NT2/D1 (cell line): ENCODE measurements at places on chromosomes 5 and 9.

DNA sequence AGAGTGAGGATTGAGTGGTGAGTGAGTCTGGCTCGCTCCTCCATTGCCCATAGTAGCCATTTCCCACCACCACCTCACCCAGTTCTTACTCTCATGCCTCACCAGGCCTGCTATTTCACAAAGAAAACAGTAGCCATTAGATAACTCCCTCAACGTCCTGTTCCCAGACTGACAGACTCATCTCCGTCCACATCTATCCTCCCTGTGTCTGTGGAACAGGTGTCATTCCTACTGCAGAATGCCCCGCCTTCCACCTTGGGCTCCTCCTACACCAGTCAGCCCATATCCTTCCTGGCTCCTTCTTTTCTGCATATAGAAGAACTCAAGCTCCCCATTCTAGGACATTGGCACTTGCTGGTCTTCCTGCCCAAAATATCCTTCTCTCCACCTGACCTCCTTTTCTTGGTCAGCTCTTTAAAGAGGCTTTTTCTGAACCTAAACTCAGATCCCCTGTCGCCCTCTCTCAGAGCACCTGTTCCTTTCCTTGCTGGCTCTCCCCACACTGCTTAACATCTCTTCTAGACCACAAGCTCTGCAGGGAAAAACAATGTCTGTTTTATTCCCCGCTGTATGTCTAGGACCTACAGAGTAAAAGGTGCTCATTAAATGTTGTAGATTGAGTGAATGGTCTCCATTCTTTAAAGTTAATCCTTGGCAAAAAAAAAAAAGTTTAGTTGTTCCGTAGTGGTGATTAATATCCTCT, 3.2 kb downstream of the TNFAIP8 start:
- no peak for DNase-seq

DNA sequence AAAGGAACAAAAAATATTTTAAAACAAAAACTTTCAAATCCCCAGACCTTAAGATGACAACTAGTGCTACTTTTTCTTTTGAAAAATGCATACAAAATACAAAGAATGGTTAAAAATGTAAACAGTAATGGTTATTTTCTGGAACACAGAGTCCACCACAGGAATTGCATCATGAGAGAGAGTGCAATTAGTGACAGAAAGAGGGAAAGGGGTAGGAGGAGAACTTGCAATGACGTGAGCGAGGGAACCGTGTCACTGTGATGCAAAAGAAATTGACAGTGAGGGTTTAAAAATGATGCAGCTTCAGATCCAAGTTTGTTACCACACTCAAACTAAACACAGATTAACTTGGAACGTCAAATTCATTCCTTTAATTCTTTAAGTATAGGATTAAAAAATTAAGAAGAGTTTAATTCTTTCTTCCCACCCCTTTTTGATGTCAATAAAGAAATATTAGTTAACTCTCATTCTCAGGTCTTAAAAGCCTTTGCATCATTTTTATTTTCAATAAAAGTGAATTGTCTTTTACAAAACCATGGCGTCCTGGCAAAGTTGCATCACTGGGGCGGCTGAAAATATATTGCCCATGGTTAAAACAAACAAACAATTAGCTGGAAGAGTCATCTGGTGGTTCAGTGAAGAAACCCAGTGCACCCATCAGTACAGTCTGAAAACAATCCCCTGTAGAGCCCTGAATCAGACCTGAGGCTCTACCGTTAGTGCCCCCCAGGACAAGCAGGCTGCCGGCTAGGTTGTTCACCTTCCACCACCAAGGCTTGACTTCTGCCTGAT, 39.5 kb downstream of the MACROH2A1 start:
- no peak for DNase-seq

- DNase-seq = no peak
Measured at GRCh38 chr5:7016999-7017747, 303.9 kb downstream of the TENT4A start.

DNA sequence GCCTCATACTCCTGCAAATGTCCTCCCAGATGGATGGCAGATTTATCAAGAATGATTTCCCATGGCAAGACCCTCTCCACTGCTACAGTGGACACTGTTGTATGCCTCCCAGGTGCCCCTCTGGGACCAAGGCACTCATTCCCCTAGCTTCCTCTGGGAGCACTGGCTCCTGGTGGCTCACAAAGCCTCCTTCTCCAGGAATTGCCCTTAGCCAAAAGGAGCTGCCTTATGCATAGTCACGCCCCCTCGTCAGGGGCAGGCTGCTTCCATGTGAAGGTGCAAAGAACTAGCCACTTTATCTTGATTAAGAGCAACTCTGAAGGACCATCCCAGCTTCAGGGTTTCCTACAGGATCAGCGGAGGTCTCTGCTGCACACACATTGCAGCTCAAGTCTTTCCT, 358.1 kb downstream of the CDK5RAP2 start:
- peak; percentile 8 for DNase-seq

GRCh38 chr5:149496166-149496565, 55.1 kb downstream of the CSNK1A1 start:
- DNase-seq = no peak

DNA sequence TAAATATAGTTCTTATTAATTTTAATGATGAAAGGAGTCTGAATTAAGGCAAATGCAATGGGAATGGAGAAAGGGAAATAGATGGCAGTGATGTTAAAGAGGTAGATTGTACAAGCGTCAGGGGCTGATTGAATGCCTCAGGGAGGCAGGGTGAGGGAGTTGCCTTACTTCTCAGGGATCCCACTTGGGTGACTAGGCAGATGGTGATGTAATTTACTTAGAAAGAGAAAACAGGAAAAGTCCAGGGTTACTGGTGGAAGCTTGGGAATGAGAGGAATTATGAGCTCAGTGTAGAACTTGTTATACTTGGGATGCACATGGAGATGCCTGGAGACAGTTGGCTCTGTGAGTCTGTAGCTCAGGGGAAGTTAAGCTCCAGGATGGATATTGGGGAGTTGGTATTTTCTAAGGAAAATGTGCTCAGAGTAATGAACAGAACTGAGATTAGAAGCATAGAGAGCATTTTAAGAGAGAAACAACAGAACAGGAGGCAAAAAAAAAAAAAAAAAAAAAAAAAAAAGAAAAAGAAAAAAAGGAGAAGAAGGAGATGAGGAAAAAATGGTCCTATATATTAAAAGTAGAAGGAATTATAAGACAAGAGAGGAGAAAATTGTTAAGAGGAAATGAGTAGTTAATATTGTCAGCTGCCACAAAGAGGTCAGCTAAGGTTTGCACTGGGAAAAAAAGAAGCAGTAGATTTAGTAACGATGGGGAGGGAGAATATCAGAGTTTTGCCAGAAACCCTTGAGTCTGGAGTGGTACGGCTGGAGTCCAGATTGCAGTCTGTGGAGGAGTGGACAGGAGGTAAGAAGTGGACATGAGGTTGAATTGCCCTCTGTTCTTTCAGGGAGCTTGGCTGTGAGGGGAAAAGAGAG, 88.0 kb upstream of the ELL2 start:
- no peak for DNase-seq

DNA sequence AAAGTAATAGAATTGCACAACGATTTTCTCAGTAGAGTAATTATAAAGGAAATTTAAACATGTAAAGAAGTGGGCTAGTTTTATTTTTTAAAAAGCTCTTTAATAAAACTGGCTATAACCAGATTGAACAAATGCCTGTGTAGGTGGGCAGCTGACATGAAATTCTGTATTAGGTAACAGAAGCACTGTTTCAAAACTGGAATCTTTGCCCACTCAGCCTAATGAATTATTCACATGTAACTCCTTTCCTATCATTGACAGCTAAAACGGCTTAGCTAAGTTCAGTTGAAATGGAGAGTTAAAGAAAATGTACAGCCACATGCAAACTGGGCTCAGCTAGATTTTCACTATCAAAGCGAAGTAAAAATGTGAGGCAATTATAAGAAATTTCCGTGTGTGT, 1300.1 kb upstream of the ACO1 start:
- DNase-seq = no peak

- DNase-seq = no peak
Measured at GRCh38 chr5:72402959-72403628, 82.9 kb downstream of the PTCD2 start.

DNA sequence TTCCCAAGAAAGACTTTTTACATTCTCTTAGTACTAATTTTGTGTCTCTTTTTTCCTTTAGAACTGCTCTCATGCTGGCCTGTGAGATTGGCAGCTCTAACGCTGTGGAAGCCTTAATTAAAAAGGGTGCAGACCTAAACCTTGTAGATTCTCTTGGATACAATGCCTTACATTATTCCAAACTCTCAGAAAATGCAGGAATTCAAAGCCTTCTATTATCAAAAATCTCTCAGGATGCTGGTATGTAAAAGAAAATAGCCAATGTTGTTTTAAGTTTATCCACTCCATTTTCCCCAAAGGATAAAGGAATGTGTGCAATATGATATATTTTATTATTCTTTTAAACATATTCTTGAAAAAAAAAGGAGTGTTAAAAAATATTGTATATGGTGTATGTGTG, 27.3 kb upstream of the TTC23L start:
- no peak for DNase-seq
